DMS153 (cell line): ENCODE measurements at places on chromosomes 13 and 19.

DNA sequence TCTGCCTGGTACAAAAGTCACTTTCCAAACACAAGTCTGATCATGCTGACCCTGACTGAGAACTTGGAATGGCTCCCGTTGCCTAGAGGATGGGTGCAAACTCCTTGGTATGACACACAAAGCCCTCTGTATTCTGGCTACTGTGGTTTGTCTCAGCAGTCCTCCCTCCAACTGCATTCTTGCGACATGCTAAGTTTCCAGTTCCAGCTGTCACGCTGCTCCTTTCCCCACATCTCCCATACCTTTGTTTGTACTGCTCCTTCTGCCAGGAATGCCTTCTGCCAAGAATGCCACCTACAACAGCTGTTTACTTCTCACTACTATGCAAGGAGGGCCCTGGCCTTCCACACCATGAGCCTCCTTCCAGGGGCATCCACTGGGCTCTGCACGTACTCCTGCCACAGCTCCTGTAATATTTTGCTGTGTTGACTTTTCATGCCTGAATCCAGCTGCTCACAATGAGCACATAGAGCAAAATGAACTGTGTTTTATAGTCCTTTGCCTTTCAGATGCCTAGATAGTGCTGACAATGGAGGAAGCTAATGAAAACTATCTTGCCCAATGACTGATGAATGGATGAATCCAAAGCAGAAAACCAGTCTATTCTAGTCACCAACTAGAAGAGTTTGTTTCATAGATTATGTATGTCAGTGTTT, 543.7 kb downstream of the EFNB2 start:
- peak; percentile 63 for DNase-seq

DNA sequence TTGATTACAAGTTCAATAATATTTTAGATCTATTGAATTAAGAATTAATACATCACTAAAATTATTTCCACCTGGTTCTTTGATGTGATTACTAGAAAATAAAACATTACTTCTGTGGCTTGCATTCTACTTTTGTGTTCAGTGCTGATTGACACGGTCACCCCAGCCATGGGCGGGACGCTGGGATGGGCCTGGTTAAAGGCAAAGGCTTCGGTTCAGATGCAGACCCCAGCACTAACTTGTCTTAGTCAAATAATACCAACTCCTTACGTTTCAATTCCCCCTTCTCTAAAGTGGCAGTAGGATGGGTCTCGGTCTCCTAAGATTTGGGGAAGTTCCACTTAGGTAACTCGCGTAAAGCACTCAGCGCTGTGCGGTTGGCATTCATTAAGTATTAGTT, 144.9 kb downstream of the URI1 start:
- no peak for DNase-seq

DNA sequence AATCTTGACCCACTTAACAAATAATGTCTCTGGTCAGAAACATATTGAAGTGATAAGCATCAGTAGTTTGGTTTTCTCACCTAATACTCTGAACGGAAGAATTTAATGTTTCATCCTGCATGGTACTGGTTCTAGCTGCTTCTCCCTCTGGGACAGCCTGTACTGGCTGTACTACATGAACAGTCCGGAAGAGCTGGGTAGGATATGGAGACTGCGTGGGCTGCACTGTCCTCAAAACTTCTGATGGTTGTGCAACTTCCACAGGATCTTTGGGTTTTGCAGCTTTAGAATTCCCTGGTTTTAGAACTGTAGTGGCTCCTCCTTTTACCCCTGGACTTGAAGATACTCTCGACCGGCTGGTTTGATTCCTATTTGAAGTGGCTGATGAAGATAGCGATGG, 78.3 kb downstream of the ELF1 start:
- no peak for DNase-seq

DNA sequence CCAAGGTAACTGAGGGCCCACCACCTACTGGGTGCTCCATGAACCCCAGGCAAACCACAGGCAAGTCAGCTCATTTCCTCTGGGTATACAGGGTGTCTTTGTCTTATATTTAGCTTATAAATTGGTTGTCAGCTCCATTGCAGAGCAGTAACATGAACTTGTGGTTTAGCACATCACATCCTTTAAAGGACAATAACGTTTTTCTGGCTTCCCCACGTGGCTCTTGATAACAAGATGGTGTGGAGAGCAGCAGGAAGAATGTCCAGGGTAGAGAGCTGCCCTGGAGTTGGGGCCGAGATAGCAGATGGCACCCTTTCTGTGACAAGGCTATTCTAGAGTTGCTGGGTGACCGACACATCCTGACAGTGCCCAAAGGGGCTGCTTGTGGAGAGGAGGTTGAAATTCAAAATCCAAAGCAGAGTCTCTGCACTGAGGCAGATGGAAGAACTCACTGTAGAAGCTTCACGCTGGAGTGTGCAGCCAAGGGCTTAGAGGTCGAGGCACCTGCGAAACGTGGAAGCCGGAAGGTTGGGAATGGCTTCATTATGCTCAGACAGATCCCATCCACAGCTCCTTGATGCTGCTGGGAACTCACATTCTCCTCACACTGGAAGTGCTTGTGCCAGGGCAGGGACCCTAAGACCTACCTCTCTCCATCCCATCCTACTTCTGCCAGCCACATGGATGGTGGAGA, 133.0 kb upstream of the FRY start:
- DNase-seq: no peak

DNA sequence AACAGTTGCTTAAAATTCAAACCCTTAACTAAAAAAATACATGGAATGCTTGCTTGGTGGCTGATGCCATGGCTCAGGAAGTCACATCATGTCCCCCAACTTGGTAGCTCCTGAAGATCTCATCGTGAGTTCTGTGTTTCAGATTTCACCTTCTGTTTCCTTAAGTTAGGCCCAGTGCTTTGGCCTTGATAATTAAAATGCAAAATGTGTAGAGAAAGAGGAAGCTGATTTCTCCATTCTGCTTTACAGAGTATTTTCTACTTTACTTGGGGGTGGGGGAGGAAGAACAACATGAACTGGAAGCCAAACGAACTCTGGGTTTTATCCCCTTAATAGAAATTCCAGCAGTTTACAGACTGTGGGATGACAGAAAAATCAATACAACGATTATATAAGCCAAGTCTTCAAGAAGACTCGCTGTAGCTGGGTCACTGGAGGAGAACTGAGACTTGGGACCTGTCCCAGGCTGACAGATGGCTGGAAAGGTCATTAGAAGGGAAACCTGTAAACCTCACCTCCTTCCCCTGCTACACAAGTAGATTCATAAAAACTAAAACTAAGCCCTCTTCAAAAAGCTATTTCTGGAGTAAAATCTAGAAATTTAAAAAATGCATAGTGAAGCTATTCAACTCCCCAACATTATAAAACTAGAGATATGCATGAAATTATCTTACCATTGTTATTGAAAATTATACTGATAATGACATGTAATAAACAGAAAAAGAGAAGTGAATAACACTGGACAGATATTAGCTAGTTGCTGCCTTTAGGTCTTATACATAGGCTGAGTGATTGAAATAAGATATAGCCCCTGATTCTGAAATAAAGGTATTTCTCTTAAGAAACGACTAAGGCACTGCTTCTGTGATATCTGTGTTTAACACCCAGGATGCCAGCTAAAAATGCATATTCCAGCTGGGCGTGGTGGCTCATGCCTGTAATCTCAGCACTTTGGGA, 22.1 kb upstream of the GGACT start:
- no peak for DNase-seq

GRCh38 chr13:66809485-66809884, 420.7 kb downstream of the PCDH9 start:
- peak; percentile 81 for DNase-seq

GRCh38 chr19:1261538-1261797, 7.7 kb upstream of the CIRBP start:
- DNase-seq: no peak

GRCh38 chr19:13036366-13036976, 41.2 kb downstream of the NFIX start:
- DNase-seq: peak; percentile 82

DNA sequence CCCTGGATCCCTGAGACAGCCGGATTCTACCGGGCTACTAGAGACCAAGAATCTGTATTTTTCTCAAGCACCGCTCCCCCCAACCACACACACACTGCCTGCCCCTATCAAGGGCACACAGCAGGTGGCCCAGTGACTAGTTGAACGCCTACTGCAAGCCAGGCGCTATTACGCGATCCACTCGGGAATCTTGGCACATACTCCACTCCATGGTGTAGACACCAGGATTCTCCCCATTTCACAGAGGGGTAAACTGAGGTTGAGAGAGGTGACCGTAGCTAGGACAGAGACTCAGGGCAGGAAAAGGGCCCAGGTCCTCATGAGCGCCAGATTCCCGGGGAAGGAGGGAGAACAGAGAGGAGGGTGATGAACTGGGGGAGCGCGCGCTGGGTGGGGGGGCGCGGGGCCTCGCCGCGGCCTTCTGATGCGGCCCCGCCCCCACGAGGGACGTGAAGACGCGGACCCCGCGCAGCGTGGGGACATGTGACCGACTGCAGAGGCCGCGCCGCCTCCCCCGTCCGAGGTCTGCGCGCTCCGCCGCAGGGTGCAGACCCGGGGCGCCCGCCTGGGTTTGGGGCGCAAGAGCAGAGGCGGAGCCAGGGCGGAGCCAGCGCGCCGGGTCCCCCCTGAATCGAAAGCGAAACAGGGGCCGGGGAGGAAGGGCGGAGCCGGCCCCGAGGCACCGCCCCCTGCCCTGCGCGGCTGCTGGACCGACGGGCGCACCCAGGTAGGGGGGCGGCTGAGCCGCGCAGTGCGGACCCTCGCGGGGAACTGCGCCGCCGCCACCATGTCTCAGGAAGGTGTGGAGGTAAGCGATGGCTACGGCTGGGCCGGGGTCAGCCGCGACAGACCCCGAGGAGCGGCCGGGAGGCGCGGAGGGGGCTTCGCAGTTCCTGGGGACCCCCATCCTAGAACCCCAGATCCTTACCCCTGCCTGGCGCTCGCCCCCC, at the start of gene SHFL:
TSS of gene SHFL (plus strand) at position 677 of the 950 bp plus-strand sequence. CDS start at position 788, 111 bp downstream.
- DNase-seq: no peak

- no peak for DNase-seq
Measured at GRCh38 chr13:24162604-24163003, 2.1 kb downstream of the SPATA13 start.

GRCh38 chr13:34164582-34164981, 346.6 kb downstream of the RFC3 start:
- DNase-seq: no peak

- DNase-seq: no peak
Measured at GRCh38 chr19:49567861-49568441, 12.4 kb downstream of the NOSIP start.

DNA sequence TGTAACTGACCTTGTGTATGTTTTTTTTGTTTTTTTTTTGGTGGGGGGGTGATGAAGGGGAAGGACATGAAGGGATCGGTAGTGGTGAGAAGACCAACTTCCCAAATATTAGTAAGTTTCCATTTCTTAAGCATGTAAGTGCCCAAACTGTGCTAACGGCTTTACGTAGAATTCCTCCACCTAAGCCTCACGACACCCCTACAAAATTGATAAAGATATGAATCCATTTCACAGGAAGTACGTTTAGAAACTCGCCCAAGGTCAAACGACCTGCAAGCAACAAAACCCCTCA, 649 bp downstream of the UQCRFS1 start:
- no peak for DNase-seq

DNA sequence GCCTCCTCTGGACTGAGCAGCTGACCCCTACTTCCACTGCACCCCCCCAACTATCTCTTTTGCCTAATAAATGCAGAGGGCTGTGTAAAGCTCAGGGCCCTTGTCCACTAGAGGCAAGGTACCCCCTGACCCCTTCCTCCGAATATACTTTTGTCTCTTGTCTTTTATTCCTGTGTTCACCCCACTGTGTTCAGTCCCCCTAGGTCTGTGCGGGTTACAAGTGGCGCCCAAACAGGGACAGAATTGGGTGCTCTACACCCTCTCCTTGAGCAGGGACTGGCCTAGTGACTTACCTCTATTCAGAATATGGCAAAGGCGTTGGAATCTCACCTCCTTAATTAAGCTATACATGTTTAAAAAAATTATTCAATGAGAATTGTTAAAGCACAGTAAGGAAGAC, 15.0 kb downstream of the ZNF350 start:
- no peak for DNase-seq

DNA sequence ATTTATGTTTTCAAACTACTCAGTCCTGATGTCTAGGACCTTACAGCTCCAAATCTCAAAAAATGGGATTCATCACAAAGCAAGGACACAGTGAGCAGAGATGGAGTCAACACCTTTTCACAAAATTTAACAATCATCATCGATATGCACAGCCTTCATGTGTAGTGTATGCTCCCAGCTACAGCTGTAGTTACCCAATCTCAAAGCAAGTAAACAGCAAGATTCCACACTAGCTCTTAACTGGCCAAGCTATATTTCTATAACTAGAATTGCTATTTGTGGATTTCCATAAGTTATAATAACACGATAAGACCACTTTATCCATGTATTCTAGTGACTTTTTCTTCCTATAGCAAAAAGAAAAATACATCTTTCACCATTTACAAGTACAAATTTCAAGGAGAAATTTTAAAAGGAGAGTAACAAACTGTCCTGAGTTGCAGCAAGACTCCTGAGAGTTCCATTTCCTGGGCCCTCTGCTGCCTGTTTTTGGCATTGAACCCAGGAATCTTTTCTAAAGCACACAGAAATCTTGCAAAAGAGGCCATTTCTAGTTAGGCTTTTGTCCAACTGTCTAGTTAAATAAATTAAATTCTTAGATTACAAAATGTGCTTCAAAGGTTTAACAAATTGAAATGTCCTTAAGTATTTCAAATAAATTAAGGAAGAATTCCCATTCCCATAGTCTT, 460.6 kb downstream of the FGF14 start:
- no peak for DNase-seq

- no peak for DNase-seq
Measured at GRCh38 chr19:16391301-16392055, 66.9 kb downstream of the KLF2 start.

DNA sequence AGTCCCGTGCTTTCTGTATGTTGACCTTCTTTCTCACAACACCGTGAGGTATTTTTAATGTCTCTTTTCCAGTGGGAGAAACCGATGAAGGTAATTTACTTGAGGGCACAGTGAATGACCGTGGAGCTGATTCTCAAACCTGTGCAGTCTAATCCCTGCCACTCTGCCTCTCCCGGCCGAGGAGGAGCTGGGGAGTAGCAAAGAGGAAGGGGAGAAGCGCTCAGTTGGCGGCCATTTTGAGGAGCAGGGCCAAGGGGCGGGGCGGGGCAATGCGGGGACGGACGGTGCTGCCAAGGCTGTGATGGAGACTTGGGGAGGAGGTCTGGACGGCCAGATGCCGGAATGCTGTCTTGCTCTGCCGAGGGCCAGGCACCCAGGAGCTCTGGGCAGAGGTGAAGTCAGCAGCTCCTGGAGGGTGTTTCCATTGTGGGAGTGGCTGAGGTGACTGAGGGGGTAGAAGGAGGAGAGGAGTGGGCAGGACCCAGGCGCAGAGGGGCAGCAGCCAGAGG, 12.4 kb upstream of the RANBP3 start:
- DNase-seq: no peak

GRCh38 chr19:51259348-51260245, 8.7 kb downstream of the SIGLECL1 start:
- DNase-seq: no peak
